ENCODE measurements at places on chromosomes 12 and 14.
A peak's percentile ranks its signal among the peaks of the same experiment; 100 is the strongest.

DNA sequence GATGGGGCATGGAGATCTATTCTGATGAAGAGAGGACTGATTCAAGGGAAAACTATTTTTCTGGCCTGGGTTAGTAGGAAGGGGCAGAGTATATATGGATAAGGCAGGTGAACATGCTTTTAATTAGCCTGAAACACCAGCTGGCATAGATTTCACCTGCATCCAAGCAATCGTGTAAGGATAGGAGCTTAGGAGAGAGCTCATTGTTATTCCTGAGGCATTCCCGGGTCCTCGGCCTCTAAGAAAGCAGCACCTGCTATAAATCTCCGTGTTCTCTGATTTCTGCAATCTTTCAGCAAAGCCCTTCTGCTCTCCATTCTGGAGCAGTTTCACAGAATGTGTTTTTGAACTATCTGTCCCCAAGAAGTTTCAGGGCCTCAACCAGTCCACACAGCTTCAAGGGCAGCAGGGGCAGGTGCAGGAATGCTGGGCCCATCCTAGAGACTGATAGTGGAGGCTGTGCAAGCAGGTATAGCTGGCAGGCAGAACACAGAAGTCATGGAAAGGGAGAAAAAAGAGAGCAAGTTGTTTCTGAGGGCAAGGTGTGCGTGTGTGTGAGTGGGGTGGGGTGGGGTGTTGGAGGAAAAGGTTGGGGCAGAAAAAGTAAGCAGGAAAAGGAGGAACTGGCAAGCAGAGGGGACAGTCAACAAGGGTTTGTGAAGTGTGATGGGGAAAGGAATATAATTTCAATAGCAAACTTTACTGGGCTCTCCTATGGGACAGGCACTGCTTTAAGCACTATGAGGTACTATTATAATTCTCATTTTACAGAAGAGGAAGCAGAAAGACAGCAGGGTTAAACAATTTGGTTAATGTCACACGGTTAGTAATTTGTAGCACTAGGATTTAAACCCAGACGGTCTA is 203.7 kb upstream of the SSTR1 start:
- no peak for DNase-seq

GRCh38 chr14:88533064-88533602 is 21.7 kb downstream of the PTPN21 start:
- DNase-seq = no peak

GRCh38 chr14:65588426-65589140 is 176.1 kb downstream of the FUT8 start:
- DNase-seq = no peak

- DNase-seq = peak; percentile 66
These were observed 417.0 kb downstream of the DPF3 start for GRCh38 chr14:72476657-72477499.

DNA sequence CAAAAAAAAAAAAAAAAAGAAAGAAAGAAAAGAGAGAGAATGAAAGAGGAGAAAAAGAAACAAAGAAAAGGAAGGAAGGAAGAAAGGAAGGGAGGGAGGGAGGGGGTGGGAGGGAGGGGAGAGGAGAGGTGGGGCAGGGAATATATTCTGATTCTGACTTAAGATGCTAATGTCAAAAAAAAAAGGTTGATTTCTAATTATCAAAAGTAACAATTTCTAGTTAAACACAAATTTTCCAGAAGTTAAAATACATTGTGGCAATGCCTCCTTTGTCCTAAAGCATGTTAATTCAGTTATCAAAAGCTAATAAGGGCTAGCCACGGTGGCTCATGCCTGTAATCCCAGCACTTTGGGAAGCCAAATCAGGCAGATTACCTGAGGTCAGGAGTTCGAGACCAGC is 7.5 kb downstream of the MPHOSPH9 start:
- no peak for DNase-seq

DNA sequence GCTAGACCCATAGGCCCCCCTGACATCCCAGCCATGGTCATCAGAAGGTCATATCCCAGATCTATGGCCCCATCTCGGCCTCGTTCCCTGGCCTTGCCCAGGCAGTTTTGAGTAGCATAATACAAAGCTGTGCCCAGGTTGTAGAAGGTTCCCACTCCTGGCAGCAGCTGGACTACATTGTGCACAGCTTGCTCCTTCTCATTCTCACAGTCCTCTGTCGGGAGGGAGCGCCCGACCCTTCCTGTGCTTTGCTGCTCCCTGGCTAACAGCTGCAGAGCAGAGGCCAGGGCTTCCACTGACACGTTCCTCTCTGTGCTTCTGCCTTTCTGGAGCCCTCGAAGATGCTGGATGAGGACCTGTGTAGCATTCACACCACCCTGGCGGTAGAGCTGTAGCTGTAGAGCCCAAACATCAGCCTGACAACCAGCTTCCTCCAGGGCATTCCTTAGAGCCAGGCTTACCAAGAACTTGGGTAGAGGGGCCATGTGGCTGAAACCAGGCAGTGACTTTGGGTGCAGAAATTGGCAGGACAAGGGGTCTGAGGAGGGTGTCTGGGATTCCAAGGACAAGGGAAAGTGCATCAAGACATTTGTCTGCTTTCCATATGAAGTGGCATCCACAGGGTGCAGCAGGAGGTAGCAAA is 1.0 kb downstream of the APOF start:
- DNase-seq = no peak

DNA sequence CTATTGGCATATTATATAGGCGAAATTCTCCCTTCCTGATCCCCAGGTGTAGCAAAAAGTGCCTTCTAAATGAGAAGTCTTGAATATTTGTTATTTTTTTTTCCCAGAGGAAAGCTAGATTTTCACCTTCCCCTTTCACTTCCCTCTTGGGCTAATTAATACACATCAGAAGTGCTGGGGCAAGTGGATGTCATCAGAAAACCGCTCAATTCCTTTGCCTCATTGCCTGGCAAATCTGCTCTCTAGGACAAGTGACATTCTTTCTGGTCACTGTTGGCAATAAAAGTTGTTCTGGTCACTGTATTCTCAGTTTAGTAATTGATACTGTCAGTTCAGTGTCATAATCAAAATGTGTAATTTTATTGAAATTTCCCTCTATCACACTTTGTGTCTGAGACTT is 174.5 kb downstream of the ETNK1 start:
- DNase-seq = no peak

DNA sequence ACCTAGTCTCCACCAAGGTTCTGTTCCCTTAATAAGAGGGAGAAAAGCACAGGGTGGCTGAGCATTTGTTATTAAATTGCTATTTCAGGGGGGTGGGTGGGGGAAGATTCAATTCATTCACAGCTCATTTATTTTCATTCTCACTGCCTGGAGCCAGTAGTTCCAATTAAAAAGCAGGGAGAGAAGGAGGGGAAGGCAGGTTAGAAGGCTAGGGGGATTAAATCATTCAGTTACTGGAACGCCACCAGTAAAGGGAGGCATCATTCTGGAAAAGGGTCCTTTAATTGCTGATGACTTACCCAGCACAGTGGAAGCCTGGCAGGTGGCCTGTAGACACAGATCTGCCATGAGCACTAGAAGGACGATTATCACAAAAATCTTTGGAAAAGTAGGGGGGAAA is 47.4 kb downstream of the NIN start:
- DNase-seq = no peak

DNA sequence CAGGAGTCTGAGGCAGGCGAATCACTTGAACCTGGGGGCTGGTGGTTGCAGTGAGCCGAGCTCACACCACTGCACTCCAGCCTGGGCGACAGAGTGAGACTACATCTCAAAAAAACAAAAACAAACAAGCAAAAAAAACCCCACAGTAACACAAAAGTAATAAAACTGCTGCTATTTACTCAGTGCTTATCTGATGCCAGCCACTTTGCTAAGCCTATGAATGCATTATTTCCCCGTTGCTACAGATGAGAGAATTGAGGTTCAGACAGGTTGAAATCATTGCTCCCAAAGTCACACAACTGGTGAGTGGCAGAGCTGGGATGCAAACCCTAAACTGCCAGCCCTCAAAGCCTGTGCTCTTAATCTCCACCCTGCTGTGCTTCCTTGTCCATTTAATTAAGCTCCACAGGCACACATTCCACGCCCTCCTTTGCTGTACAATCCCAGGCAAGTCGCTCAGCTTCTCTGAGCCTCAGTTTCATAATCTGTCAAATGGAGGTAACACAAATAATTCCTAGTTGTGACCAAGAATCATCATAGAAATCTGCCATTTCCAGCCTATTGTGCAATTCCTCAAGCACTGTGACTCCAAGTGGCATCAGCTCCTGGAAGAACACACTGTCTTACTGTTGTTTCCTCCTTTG is 5.7 kb upstream of the OAS3 start:
- no peak for DNase-seq

- no peak for DNase-seq
These were observed 3.2 kb downstream of the OSBPL8 start for GRCh38 chr12:76556368-76556767.

DNA sequence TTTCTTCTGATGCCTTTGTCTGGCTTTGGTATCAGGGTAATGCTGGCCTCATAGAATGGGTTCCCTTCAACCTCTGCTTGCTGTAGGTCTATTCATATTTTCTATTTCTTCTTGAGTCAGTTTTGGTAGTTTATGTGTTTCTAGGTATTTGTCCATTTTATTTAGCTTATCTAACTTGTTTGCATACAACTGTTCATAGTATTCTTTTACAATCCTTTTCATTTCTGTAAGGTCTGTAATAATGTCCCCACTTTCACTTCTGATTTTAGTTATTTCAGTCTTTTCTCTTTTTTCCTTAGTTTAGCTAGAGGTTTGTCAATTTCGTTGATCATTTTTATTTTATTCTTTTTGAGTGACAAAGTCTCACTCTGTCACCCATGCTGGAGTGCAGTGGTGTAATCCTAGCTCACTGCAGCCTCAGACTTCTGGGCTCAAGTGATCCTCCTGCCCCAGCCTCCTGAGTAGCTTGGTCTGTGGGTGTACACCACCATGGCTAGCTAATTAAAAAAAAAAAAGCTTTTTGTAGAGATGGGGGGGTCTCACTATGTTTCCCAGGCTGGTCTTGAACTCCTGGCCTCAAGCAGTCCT is 11.7 kb downstream of the TTLL5 start:
- DNase-seq = no peak

GRCh38 chr12:124604264-124604680 is 36.9 kb upstream of the NCOR2 start:
- no peak for DNase-seq

GRCh38 chr12:29561664-29562071 is 64.2 kb upstream of the OVCH1 start:
- DNase-seq = no peak

DNA sequence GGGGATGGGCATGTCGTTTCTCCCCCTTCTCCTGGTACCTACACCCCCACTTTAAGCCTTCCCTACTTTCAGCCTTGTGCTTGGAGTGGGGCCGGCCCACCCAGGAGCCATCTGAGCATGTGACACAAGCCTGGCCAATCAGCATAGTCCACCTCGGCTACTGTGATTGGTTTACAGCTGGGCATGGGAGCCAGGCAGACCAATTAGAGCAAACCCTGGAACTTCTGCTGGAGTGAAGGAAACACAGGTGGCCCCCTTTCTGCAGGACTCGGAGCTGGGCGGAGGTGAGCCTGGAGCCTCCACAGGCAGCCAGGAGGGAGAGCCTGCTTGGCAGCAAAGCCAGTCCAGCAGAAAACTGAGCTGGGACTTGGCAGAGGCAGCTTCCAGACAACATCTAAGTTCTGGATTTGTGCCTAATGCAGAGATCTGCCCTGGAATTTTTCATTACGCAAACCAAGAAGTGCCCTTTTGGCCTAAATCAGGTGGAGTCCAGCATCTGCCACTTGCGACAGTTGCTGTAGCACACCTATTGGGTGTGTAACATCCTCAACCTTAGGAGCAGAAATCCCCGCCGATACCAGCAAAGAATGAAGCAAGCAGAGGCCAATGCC is 59.5 kb downstream of the SCARB1 start:
- DNase-seq = no peak

DNA sequence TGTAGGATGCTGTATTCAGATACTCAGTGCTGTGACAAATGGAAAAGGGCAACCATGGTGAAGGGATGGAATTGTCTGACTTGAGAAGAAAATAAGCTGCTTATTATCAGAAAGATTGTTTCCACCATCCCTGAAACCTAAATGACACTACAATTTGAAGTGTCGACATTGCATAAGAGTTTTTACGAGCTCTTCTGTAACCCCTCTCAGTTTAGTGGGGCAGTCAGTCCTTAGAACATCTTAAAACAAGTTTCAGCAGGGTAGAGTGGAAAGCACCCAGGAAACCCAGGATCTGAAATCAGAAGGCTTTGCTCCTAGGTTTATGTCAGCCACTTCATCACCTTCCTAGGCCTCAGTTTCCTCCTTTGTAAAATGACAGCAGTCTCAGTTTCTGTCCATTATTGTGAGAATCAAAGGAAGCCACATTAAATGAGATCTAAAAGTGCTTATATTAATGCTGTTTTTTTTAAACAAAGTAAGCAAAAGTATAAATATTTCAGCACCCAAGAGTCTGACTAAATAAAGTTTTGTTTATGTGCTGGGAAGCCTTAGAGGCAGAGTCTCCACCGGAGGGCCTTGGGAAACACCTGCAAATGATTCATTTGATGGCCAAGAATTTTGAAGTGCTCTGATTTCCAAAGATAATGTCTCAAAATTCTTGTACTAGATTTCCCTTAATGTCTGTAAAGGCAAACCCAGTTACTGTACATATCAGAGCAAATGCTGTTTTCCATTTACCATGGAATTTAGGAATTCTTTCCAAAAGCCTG is 1.8 kb downstream of the IFT43 start:
- DNase-seq = no peak

DNA sequence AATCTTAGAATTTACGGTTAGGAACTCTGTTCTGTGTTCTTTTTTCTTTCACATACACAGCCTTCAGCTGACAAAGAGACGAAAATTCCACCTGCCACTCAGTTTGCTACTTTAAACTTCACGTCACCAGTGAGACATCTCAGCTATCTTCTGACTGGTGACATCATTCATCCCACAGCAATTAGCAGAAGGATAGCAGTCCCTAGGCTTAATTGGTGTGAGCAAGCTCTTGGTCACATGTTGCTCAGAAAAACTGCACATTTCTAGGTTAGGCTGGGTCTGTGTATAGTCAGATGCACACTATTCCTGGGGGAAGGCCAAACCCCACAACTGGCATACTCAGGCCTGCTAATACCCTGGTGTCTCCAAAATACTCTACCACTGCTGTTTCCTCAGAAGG is 23.9 kb downstream of the SLC7A7 start:
- DNase-seq = no peak

- peak; percentile 94 for DNase-seq
These were observed 15.7 kb downstream of the SIVA1 start for GRCh38 chr14:104768437-104769323.

DNA sequence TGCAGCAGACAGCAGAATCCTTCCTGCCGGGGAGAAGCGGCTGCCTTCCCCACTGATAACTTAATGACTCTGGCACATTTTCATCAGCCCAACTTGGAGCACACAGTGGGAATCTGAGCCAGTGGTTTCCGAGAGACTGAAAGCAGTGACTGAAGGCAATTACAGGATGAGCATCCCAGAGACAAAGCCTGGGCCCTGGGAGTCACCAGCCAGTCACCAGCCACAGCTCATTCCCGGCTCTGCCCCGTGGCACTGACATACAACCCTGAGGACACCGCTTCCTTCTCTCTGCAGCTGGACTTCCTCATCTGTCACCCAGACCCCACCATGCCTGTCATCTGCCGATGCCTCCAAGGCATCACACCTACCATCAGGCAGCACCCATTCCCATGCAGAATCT is 192.3 kb downstream of the DPF3 start:
- no peak for DNase-seq

- DNase-seq = no peak
These were observed 45.8 kb upstream of the TMED10 start for GRCh38 chr14:75222208-75222701.

GRCh38 chr12:131266591-131267467 is 313.1 kb downstream of the ADGRD1 start:
- no peak for DNase-seq

All from activated CD4-positive, alpha-beta T cell treated with anti-CD3 and anti-CD28 coated beads, Interleukin-2, amount 50 U/mL, for 24 hours (primary cell).